WTC11 (cell line): ENCODE measurements at places on chromosomes 4 and X. TPM values are rescaled to one million over a fixed set of nuclear protein-coding genes. Genes with fewer than 3 reads are reported as not detected.

The SAGE1 gene
- not detected in 3 replicates for total RNA-seq

The SMPX gene
- not detected in 3 replicates for total RNA-seq

The SUPT20HL1 gene
- total RNA-seq: not detected in 3 replicates

The BEND2 gene
- total RNA-seq: not detected in 3 replicates

The ADH1C gene
- total RNA-seq: 0.22 to 0.23 TPM in 2 of 3 replicates, not detected in the other

The LRP2BP gene
- total RNA-seq: 0.33 to 0.69 TPM (median 0.39 TPM) in 3 replicates

The IGBP1 gene
- 38.9 to 46.5 TPM (median 45.3 TPM) in 3 replicates for total RNA-seq

The HAUS3 gene
- total RNA-seq: 11.9 to 14.7 TPM (median 12.4 TPM) in 3 replicates

The GASK1B gene
- 0.23 to 0.32 TPM (median 0.24 TPM) in 3 replicates for total RNA-seq

DNA sequence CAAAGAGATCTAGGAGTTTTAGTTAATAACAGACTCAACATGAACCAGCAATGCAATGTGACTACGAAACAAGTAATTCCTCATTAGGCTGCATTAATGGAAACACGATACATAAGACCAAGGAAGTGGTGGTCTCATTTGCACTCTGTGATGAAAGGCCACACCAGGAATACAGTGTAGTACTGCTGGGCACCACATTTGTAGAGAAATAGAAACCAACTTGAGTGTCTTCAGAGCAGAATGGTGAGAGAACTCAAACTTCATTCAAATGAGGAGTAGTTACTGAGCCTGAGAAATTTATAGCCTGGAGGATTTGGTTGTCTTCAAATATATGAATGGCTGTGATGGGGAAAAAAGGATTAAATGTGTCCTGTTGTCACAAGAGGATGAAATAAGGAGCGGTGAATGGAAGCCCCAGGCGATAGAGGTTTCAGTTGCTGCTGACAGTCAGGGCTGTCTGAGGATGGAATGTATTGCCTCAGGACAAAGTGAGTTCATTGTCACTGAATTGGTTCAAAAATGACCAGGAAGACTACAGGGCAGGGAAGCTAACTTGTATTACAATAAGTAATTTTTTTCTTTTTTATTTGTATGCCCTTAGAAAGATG lies 50.9 kb downstream of the NFKB1 start:
- no peaks in the 10 kb centered on the region for H3K36me3 ChIP-seq
- DNase-seq: no peak
- H3K27me3 ChIP-seq: no peaks in the 10 kb centered on the region
- H3K4me3 ChIP-seq: no peak overlapping the region
- H3K27ac ChIP-seq: no peak overlapping the region

- peaks cover 10% of the 10 kb centered on the region for H3K4me1 ChIP-seq
- no peak overlapping the region for H3K27ac ChIP-seq
- no peaks in the 10 kb centered on the region for H3K36me3 ChIP-seq
These were observed 48.6 kb upstream of the TMEM164 start for GRCh38 chrX:109954333-109954732.

- no peak for DNase-seq
- H3K4me3 ChIP-seq: no peak overlapping the region
- H3K4me1 ChIP-seq: peaks cover 5% of the 10 kb centered on the region; the same call in 1 of the 2 replicates
- no peaks in the 10 kb centered on the region for H3K27me3 ChIP-seq
- H3K27ac ChIP-seq: no peak overlapping the region
These were observed 1044.0 kb downstream of the CCSER1 start for GRCh38 chr4:91171217-91171616.

- H3K4me1 ChIP-seq: peaks cover 3% of the 10 kb centered on the region; the same call in 1 of the 2 replicates
- no peak overlapping the region for H3K4me3 ChIP-seq
- peak overlapping the region; percentile 4; the same call in 1 of the 2 replicates for H3K27ac ChIP-seq
These were observed 64.7 kb downstream of the SLC7A11 start for GRCh38 chr4:138177278-138177968.

GRCh38 chr4:52588097-52588496 lies 71.0 kb downstream of the USP46 start:
- no peaks in the 10 kb centered on the region for H3K27me3 ChIP-seq
- peaks cover 8% of the 10 kb centered on the region for H3K36me3 ChIP-seq
- DNase-seq: peak; percentile 64
- no peak overlapping the region for H3K4me3 ChIP-seq
- H3K4me1 ChIP-seq: peaks cover 24% of the 10 kb centered on the region
- H3K27ac ChIP-seq: no peak overlapping the region

GRCh38 chr4:71360844-71361243 lies 22.0 kb downstream of the SLC4A4 start:
- no peak overlapping the region for H3K4me3 ChIP-seq
- no peak overlapping the region for H3K27ac ChIP-seq
- H3K4me1 ChIP-seq: no peaks in the 10 kb centered on the region
- no peaks in the 10 kb centered on the region for H3K36me3 ChIP-seq

DNA sequence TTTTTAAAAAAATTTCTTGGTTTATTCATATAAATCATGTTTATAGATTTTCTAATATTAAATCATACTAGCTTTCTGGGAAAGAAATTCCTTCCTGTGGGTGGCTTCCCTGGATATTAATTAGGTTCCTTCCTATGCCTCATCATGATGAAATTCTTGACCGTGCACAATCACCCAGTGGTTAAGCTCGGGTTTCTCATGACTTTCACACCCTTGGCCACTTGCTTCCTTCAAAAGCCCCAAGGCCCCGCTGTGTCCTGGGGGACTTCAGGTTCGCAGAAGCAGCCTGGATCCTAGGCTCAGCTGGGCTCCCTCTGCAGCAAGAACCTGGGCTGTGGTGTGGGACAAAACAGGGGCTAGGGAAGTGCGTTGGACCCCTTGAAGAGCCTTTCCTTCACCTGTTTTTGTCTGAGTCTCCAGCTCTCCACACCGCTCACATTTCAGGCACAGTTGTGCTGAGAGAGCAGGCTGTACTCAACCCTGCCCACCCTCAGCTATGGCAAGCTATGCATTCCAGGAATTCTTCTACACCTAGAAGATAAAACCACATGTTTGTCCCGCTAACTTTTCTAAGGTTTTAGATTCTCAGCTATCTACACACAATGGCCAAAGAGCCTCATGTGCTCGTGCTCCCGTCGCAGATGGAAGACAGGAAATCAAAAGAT lies 48.9 kb upstream of the TMSB15B start:
- H3K4me3 ChIP-seq: no peak overlapping the region
- H3K36me3 ChIP-seq: no peaks in the 10 kb centered on the region
- H3K4me1 ChIP-seq: peaks cover 9% of the 10 kb centered on the region
- DNase-seq: peak; percentile 10
- no peak overlapping the region for H3K27ac ChIP-seq

- no peaks in the 10 kb centered on the region for H3K27me3 ChIP-seq
- H3K27ac ChIP-seq: no peak overlapping the region
- H3K4me1 ChIP-seq: peaks cover 5% of the 10 kb centered on the region
- no peak overlapping the region for H3K4me3 ChIP-seq
These were observed 121.6 kb downstream of the SLC4A4 start for GRCh38 chr4:71460371-71460770.

- H3K27me3 ChIP-seq: peaks cover 42% of the 10 kb centered on the region
- DNase-seq: no peak
- no peaks in the 10 kb centered on the region for H3K36me3 ChIP-seq
- H3K4me3 ChIP-seq: peak overlapping the region; percentile 31
- no peaks in the 10 kb centered on the region; the same call in 1 of the 2 replicates for H3K4me1 ChIP-seq
These were observed 466 bp downstream of the DLG3 start for GRCh38 chrX:70444946-70445656.

- no peaks in the 10 kb centered on the region for H3K27me3 ChIP-seq
- H3K4me3 ChIP-seq: no peak overlapping the region
- no peak overlapping the region for H3K27ac ChIP-seq
These were observed 102.9 kb downstream of the TEX13A start for GRCh38 chrX:105117621-105118020.

DNA sequence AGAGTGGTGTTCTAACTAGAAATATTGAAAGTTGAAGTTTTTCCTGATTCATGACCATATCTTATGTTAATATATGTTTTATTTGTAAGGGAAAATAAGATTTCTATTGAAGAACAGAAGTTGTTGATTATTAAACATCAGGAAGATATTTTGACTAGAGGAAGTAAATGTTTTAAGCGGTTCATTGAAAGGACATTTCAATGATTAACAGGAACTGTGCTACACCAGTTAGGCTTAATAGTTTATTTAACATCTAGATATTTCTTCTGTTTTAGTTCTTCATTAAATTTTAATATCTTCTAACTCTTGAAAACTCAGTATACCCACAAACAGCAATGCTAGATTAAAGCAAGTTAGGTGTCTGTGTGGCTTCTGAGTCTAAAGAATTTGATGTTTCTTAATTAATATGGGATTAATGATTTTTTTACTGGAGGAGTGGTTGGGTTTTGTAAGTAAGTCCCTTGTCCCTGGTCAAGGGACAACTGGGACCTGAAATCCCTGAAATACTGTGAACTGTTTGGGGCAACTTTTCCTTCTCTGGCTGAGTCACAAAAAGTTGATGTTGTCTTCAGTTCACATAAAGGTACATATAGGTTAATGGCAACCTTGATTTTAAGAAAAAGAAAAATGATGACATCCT lies 42.9 kb upstream of the CYP4V2 start:
- DNase-seq: no peak
- peaks cover 33% of the 10 kb centered on the region for H3K27me3 ChIP-seq
- no peak overlapping the region for H3K4me3 ChIP-seq
- no peak overlapping the region for H3K27ac ChIP-seq
- peaks cover 48% of the 10 kb centered on the region for H3K4me1 ChIP-seq

- no peaks in the 10 kb centered on the region for H3K27me3 ChIP-seq
- peaks cover 33% of the 10 kb centered on the region for H3K4me1 ChIP-seq
- no peak overlapping the region for H3K4me3 ChIP-seq
- H3K36me3 ChIP-seq: no peaks in the 10 kb centered on the region
- H3K27ac ChIP-seq: no peak overlapping the region
These were observed 111.7 kb downstream of the CDKL5 start for GRCh38 chrX:18537068-18537467.

DNA sequence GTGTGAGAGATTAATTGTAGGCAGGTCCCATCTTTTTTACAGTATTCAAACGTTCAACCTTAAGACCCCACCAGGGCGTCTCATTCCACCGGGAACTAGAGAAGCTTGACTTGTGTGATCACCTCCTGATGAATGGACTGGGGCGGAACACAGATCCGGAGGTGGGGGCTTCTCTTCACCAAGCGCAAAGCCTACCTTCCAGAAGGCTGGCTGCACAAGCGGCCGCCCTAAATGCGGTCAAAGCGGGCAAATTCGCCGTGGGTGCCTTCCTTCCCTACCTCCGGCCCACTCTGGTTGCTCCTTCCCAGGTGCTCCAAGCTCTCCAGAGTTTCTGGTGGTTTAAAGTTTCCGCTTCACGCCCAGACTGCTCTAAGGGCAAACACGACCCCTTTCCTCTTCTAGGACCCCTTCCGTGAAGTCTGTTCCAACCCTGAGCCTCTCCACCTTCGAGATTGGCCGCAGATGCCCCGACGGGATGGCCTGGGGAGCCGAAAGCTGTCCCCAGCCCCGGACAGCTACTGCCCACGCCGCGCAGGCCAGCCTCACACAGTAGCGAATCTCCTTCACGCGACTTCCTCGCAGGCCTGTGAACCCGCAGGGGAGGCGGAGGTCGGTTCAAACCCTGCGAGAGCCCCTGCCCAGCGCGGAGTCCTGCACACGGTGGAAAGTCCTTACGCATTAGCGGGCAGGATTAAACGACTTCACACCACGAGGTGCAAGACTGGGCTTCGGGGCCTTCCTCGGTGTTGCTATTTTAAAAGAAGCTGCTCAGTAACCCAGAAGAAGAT lies 1.6 kb upstream of the WWC2 start:
- H3K27ac ChIP-seq: peak overlapping the region; percentile 96
- H3K4me3 ChIP-seq: peak overlapping the region; percentile 91
- peak; percentile 52 for DNase-seq
- H3K4me1 ChIP-seq: peaks cover 39% of the 10 kb centered on the region
- H3K27me3 ChIP-seq: peaks cover 3% of the 10 kb centered on the region
- no peaks in the 10 kb centered on the region for H3K36me3 ChIP-seq

DNA sequence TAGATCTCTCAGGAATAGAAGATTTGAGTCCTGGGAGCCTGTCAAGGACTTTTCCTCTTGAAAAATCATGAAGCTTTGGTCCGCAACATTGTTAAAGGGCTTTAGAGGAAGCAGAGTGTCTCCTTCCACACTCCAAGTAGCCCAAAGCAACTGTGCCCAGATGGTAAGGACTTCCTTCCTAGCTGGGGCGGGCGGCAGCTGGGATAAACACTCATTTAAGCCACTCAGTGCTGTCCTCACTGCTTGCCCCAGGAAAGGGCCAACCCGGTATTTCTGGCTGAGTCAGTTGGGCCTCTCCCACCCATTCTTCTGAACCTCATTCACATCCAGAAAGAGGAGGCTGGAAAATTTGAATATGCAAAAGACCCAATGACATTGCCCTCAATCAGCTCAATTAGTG lies 144.3 kb downstream of the CHIC2 start:
- H3K4me1 ChIP-seq: peaks cover 30% of the 10 kb centered on the region
- H3K4me3 ChIP-seq: no peak overlapping the region
- no peak overlapping the region for H3K27ac ChIP-seq
- H3K27me3 ChIP-seq: peaks cover 4% of the 10 kb centered on the region
- no peaks in the 10 kb centered on the region for H3K36me3 ChIP-seq
- peak; percentile 13 for DNase-seq

- no peak overlapping the region for H3K4me3 ChIP-seq
- no peaks in the 10 kb centered on the region for H3K36me3 ChIP-seq
- DNase-seq: no peak
- H3K27ac ChIP-seq: no peak overlapping the region
- H3K4me1 ChIP-seq: peaks cover 11% of the 10 kb centered on the region
These were observed 15.7 kb downstream of the SLC2A9 start for GRCh38 chr4:10005632-10006031.

- H3K36me3 ChIP-seq: no peaks in the 10 kb centered on the region
- peaks cover 55% of the 10 kb centered on the region for H3K27me3 ChIP-seq
- no peak for DNase-seq
- no peak overlapping the region for H3K4me3 ChIP-seq
- no peak overlapping the region for H3K27ac ChIP-seq
- no peaks in the 10 kb centered on the region for H3K4me1 ChIP-seq
These were observed 250.1 kb downstream of the SNCA start for GRCh38 chr4:89586864-89587263.

DNA sequence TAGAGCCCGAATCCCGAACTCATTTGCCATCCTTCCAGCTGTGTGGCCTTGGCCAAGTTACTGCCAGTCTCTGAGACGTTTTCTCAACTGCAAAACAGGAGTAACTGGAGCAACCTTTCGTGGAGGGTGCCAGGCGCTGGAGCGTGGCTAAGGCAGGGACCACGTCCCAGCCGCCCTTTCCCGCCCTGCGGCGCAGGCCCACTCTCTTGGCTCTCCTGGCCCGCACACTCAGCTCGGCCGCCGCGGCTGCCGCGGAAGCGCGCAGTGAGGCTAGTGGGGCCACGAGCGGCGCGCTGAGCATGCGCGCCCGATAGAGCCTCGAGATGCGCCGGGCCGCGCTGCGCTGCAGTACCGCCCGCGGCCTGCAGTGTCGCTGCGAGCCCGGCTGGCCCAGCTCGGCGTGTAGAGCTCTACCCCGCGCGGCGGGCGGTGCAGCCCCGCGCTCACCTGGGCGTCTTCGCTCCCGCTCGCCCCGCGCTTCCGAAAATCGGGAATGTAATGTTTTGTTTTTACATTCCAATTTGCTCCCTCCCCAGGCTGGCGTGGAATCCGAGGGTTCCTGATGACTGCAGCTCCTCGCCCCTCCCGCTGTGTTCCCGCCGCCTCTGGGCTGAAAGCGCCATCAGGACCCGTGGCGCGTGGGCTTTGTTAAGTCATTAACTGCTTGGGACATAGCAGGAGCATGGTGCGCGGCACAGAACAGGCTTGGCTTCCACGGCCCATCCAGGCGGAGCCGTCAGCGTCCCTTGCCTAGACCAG lies 4.0 kb upstream of the ZNF518B start:
- H3K36me3 ChIP-seq: no peaks in the 10 kb centered on the region
- H3K27ac ChIP-seq: no peak overlapping the region
- H3K4me1 ChIP-seq: peaks cover 16% of the 10 kb centered on the region
- DNase-seq: peak; percentile 68
- H3K27me3 ChIP-seq: peaks cover 84% of the 10 kb centered on the region
- peak overlapping the region; percentile 89 for H3K4me3 ChIP-seq
